ENCODE measurements at places on chromosomes 3 and 15. TPM values are rescaled to one million over a fixed set of nuclear protein-coding genes. Genes with fewer than 3 reads are reported as not detected.

The CCR2 gene
- total RNA-seq, result not detected

The CTXND1 gene
- 0.04 TPM for total RNA-seq

DNA sequence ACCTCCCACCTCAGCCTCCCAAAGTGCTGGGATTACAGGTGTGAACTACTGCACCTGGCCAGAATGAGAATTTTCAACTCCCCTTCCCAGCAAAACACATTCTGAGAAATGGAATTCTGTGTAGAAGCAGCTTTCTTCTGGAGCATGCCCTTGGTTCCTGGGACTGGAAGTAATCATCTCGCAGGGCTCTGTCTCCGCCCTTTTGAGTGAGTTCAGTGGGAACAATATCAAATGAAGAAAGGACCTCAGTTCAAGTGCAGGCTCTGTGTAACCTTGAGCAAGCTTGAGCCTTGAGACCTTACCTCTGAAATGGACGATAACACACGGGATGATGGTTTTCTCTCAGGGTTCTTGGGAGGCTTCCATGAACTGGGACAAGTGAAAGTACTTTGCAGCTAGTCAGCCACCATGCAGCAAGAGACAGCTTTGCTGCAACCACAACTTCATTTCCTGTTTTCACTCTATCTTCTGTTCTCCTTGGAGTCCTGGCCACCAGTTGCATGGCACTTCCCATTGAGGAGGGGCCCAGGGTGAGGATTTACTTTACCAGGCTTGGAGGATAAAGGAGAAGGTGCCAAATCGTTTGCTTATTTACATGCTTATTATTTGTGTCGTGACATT, 35.7 kb upstream of the IGF1R start:
- no peak for DNase-seq

The CDAN1 gene
- total RNA-seq, result 16.4 TPM

DNA sequence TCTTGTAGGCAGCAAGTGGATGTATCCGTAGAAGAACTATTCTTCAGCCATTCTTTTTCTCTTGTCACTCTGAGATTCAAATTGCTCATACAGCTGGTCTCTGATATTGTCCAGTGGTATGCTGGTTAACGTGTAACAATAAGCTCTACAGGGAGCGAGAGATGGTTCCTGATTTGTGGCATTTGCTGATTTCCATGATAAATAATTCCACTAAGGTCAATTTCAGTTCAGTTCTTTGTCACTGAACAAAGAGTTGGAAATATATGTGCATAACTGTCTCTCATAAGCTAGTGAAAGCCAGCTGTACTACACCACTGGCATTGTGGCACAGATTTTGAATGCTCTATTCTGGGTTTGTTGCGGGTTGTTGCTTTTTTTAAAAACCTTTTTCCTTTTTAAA, 131.7 kb downstream of the MTHFS start:
- no peak for DNase-seq

The ARHGEF26 gene
- 12.8 TPM for total RNA-seq

DNA sequence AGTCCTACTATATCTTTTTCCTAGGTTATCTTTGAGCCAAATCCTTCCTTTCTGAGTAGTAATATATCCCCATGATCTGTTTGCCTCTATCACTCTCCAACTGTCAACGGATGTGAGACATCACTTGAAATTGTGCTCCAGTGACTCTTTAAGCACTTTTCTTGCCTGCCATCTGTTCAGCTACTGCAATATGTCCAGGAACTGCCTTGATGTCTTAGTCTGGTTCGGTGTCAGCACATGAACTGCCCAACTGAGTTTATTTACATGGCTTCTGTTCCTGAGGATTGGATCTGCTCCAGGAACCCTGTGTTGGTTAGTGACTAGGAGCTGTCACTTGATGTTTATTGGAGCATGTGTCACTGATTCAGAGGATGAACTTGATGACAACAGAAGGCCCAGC, 116.5 kb downstream of the SLC9A9 start:
- DNase-seq, result no peak
